ENCODE measurements at places on chromosomes 7 and 10. TPM values are rescaled to one million over a fixed set of nuclear protein-coding genes. Genes with fewer than 3 reads are reported as not detected.
A peak's percentile ranks its signal among the peaks of the same experiment; 100 is the strongest.

DNA sequence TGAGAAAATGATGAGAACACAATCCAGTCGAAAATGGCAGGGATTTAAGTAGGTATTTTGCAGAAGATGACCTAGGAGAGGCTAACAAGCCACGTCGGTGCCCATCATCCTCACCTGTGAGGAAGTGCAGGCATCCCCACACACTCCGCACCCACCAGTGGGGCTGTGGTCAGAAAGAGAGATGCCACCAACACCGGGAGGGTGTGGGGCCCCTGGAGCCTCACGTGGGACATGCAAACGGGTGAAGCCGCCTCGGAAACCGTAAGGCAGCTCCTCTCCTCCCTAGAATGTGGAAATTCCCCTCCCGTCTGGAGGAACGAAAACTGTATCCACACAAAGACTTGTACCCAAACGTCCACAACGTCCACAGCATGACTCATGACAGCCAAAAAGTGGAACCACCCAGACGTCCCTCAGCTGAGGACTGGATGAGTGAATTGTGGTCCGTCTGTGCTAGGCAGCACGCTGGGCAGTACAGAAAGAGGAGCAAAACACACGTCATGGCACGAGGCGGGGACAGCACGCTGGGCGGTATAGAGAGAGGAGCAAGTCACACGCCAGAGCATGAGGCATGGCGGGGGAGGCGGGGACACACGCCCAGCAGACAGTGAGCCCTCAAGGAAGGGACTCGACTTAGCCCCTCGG is 246.0 kb downstream of the ELFN1 start:
- DNase-seq, result no peak

- no peak for DNase-seq
These were observed 40.9 kb downstream of the ELFN1 start for GRCh38 chr7:1710936-1711335.

DNA sequence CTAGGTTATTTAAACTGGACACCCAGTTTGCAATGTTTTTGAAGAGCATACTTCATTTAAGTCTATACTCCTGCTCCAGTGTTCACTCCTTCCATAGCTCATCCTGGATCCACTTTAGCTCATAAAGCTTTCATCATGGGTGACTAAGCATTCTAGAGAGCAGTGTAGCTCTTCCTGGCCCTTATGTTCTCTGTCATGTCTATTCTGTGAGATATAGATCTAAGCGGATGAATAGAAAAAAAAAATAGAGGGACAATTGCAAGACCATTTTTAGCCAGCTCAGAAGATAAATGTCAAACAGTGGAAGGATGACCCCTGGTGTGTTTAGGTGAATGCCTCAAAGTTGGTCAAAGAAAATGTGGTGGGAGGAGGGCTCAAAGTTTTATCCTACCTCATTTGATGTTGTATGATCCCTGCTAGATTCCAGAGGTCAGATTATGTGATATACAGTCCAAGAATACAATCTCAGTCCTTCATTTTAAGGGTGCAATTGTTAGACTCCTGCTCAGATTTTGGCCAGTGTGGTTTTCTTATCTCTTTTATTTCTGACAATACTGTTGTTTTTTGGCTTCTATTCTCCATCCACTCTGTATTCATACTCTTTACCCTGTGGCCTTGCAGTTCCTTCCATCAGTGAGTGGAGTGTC is 7.5 kb upstream of the HECW1 start:
- DNase-seq, result no peak

DNA sequence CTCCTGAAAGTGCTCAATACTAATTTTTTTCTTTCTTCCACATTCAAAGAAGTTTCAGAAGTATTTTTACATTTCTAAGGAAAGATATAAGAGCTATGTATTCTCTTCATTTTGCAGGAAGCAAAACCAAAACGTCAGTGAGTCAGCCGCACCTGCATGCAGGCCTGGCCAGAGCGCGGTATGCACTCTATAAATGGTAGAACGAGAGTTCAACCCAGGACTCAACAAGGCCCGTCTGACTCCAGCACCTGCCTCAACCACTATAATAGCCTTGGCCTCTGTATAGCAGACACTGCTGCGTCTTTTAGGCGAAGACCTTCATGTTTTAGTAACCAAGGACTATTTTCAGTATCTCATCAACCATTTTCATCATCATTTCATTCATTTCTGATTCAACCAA is 113.2 kb downstream of the KMT2E start:
- DNase-seq, result no peak

DNA sequence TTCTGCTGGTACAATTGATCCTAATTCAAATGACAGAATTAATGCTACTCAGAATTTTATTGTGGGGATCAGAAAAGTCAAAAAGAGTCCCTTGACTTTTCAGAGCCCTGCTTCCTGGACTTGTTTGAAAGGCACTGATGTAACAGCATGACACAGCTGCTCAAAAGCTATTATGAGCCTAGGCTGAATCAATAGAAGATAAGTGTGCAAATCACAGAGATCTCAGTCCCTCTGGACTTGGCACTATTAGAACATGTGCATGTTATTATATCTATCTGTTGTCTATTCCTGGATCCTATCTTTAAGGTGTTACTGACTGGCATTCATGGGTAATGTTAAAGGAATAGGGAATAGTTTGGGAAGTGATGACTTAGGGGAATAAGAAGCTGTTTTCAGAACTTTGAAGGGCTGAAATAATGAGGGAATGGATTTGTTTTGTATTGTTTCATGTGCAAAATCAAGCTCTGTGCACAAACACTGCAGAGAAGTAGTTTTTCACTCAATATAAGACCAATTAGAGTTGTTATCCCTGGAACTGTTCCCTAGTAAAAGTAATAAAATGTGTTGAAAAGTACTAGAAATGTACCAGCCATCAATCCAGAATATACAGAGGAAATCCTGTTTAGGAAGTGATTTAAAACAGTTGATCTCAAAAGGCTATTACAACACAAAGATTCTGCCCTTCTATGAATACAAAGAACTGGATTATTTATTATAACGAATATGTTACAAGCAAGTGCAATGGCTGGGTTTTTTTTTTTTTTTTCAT is 814.9 kb upstream of the C7orf33 start:
- DNase-seq, result no peak

- DNase-seq, result peak; percentile 10
These were observed 64.9 kb upstream of the NRBF2 start for GRCh38 chr10:63068246-63068645.

DNA sequence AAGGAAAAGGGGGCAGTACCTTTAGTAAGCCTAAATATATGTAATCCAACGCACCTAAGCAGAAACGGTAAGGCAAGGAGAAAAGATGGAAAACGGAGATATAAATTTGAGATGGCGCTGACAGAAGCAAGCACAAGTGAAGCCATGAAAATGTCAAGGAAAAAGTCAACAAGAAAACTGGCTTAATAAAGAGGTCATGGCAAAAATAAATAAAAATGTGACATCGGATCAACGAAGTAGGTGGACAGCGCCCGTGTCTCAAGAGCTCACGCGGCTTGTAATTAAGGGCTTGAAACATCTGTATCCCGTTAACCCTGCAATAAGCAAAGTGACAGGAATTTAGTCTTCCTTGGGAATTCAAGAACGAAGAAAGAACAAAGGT is 611 bp downstream of the NDUFA5 start:
- peak; percentile 7 for DNase-seq

- DNase-seq, result no peak
These were observed 205.2 kb downstream of the FAM107B start for GRCh38 chr10:14569274-14570060.

DNA sequence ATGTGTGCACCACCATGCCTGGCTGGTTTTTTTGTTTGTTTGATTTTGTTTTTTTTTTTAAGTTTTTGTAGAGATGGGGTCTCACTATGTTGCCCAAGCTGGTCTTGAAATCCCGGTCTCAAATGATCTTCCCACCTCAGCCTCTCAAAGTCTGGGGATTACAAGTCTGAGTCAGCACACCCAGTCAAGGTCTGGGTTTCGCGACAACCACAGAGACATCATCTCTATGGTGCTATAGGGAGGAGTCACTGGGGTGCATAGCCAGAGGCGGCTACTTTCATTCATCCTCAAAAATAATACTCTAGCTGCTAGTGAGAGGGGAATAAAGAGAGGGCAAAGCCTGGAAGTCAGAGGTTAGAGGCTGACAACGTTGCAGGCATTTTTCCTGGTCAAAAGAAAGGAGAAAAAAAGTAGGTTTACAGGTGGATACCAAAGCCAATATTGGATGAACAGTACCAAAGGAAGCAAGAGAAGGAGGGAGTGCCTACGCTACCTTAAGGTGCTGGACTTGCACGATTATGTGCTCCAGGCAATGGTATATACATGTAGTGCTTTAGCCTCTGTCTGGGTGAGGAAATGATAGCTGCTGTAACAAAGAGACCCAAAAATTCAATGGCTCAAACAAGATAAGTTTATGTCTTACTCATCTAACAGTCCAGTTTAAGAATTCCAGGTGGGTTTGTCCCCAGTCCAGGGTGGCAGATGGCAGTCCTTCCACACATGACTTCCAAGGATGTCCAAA is 178.3 kb downstream of the SKIDA1 start:
- DNase-seq, result no peak

GRCh38 chr7:105924945-105925344 is 38.1 kb upstream of the CDHR3 start:
- no peak for DNase-seq

DNA sequence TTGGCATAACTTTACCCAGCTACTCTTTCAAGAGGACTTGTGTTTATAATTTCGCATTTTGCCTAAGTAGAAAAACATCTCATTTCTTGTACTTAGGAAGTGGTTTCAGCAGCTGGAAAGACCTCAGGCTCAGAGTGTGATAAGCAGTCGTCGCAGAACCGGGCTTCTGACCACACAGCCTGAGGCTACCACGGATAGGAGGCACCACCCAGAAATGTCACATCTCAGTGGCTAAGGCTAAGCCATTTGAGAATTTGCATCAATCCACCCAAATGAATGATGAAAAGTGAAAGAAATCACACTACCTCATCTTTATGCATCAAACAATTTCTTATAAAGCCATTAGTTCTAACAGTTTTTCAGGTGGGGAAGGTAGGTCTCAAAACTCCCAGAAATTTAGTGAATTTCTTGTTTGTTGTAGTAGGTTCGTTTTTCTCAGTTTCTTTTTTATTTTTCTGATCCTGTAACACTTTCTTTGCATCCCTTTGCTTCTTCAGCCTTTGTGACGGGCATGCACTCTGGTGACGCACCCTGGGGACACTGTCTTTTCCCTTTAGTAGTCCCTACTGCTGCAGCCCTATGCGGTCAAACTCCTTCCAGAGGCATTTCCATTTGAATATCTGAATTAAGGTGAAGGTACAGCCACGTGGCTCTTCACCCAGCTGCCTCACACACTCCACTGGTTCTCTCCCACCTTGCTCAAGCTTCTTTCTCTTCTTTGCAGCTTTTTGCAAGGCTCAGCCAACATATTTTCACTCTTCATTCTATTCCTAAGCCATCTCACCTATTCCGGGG is 68.5 kb downstream of the MAP3K8 start:
- DNase-seq, result no peak

- peak; percentile 15 for DNase-seq
These were observed 2.0 kb downstream of the SRI start for GRCh38 chr7:88217675-88218428.

DNA sequence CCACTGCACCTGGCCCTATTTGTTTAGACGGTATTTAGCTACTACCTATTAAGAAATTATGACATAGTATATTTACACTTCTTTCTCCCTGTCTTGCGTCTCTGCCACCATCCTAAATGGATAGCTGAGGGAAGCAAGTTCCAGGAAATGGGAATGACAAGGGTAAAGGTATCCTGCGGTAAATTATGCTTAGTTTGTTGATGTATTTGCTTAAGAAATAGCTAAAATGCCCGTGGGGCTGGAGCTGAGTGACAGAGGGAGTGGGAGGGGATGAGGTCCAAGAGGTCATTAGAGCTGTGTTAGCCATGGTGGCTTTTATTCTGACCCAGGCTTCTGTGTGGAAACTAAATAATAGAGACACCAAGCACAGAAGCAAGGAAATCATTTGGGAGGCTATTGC is 29.0 kb upstream of the UBE2D1 start:
- no peak for DNase-seq

DNA sequence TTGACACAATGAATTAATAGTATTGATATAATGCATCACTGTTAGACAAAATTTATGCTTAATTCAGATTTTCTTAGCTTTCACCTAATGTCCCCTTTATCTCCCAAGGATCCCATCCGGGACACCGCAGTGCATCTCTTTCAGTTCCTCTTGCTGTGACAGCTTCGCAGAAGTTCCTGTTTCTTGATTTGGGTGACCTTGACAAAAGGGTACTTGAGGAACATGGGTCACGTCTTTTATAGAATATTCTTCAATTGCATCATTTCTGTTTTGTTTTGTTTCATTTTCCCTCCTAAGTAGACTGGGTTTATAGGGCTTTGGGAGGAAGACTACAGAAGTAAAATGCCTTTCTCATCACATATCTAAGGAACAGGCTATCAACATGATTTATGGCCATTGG is 453.2 kb downstream of the DPP6 start:
- DNase-seq, result no peak

DNA sequence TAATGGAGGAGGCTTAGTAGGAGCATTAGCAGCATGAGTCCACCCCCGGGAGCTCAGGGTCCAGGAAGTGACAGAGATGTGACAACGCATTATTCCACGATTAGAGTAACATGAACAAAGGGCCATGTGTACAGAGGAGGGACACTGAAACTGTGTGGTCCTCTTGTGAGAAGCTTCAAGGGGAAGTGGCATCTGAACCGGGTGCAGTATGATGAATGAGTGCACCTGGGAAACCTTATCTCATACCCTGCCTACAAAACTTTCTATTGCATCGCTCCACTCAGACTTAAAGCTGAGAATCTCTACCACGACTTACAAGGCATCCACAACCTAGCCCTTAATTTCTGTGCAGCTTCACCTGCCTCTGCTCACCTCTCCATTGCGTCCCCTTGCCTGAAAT is 115.3 kb upstream of the AMPH start:
- no peak for DNase-seq

GRCh38 chr10:131857156-131858117 is 43.4 kb upstream of the PPP2R2D start:
- DNase-seq, result no peak

DNA sequence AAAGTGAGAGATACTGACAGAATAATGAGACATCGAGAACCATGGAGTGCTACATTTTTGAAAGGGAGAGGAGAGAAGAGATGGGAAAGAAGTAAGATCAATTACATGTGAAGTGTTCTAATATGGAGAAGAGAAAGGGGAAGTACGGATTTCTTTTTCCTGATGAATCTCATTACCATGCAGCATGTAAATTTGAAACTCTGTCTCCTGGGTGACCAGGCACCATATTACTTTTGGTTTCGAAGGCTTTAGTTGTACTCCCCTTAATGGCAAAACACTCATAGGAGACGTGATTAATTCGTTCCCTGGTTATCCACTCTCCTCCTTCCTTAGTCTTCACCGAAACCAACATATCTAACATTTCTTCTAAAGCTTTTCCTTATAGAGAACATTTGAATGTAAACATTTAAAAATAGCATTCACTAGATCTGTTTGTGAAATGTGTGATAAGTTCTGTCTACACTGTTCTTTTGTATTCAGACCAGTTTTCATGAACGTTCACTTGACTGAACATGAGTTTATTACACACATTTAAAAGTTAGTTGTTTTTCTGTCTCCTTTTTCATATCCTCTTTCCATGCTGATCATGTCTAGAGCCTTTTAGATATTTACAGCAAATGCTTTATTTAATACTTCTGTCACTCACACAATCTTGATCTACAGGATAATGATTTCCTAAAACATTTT is 80.2 kb upstream of the MSRB2 start:
- no peak for DNase-seq

- no peak for DNase-seq
These were observed 12.1 kb downstream of the ASB13 start for GRCh38 chr10:5654218-5654755.

The PIK3CG gene
- not detected for total RNA-seq

The ALDH18A1 gene
- total RNA-seq, result 104 TPM

The IDI2 gene
- total RNA-seq, result not detected

The KIAA1549 gene
- total RNA-seq, result 3.3 TPM

The VSTM4 gene
- 0.64 TPM for total RNA-seq

The AKR1E2 gene
- total RNA-seq, result not detected

The ETV1 gene
- 33.2 TPM for total RNA-seq

The FOXI2 gene
- not detected for total RNA-seq

The CRHR2 gene
- total RNA-seq, result not detected
